NCI-H1436 treated with DMSO at 0.1 percent for 48 hours (cell line): ENCODE measurements at places on chromosomes 12 and 14.

DNA sequence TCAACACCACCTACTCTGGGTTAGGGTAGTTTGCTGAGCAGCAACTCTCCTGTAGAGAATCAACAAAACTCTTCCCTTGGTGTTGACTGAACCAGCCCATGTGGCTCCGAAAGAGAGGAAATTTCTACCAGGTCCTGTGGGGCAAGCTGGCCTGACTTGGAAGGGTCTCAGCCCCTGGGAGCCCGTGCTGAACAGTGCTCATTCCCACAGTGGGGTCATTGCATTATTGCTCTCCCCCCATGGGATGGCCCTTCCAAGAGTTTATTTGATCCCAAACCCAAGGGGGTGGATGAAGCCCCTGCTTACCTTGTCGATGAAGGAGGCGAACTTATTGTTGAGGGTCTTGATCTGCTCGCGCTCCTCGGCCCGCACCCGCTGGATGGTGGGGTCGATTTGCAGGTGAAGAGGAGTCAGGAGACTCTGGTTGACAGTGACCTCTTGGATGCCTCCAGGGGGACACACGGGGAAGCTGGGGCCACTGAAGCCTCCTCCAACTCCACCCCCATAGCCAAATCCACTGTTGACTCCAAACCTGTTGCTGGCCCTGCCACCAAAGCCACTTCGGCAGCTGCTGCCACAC, 580 bp downstream of the KRT75 start:
- no peak for DNase-seq

DNA sequence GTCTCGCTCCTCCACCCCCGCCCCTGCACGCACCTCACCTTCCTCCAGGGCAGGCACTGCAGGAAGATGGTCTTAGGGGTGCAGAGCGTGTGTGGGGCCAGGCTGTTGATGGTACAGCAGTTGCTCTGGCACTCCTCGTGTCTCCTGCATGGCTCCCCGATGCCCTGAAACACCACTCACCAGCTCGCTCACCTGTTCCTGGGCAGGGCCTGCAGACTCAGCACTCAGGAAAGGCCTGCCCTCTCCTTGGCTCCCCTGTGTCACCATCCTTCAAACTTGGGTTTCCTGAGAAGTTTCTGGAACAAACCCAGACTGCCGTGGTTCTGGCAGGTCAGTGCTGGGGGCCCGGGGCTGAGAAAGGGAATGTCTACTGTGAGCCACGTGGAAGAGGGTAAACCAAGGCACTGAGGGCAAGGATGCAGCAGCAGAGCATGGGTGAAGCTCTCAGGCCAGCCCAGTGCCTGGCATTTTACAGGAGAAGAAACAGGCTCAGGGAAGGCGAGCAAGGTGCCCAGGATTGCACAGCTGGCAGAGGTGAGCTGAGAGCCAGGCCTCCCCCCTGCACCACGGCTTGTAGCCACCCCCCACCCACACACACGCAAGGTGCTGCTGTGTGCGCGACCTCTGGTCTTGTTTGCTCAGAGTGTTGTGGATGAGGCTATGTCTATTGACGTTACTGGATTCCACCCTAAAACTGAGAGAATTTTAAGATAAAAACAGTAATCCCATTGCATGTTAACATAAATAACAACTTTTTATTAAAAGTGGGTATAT, 5.5 kb downstream of the LRCOL1 start:
- no peak for DNase-seq

- DNase-seq: no peak
Observed at GRCh38 chr14:88231603-88232002, 91.5 kb downstream of the KCNK10 start.

DNA sequence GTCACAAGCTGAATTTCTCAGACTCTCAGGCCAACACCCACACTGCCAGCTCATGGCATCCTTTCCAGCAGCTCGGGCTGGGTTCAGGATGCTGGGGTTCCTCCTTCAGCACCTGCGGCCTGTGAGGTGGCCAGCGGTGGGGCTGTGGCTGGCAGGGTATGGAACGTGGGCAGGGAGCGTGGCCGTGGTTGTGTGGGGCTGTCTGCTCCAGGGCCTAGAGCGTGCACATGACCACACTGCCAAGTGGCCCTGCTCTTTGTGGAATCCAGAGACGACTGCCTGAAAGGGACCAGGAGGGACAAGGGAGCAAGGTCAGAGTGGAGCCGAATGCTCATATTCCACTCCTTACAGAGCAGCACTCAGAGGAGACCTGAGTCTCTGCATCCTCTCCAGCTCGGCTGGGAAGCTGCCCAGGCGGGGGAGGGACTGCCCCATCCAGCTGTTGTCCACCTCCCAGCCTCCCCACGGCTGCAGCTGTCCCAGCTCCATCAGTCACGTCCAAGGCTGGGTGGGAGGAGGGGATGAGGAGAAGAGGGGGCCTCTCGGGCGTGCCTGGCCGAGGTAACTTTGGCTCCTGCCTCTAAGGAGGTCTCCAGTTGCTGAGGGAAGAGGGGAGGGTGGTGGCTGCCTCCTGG, 71.3 kb downstream of the TSPAN9 start:
- no peak for DNase-seq

DNA sequence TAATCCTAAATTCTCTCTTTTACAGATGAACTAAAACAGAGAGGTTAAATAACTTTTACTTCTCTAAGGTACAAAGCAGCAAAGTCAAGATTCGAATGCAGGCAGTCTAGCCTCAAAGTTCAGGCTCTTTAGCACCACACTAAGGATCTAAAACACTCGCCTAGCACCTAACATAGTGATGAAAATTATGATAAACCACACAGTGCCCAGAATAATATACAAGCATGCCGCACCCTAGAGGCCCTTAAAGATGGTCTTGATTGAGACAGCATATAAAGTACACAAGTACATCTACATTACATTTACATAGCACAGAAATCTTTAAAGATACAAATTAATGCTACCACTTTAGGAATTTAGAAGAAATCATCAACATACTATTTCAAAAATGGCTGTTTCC, 207.0 kb downstream of the MED13L start:
- no peak for DNase-seq

DNA sequence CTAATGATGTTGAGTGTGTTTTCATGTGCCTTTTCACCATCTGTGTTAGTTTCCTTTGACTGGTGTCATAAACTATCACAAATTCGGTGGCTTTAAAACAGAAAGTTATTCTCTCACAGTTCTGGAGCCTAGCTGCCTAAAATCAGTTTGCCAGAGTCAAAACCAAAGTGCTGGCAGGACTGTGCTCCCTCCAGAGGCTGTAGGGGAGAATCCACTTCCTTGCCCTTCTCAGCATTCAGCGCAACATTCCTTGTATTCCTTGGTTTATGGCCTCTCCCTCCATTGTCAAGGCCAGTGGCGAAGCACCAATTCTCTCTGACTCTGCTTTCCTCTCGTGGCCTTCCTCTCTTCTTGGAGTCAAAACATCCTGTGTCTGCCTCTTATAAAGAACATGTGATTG, 174.2 kb upstream of the PDE3A start:
- no peak for DNase-seq

GRCh38 chr12:64528616-64529015, 76.7 kb downstream of the TBK1 start:
- no peak for DNase-seq

DNA sequence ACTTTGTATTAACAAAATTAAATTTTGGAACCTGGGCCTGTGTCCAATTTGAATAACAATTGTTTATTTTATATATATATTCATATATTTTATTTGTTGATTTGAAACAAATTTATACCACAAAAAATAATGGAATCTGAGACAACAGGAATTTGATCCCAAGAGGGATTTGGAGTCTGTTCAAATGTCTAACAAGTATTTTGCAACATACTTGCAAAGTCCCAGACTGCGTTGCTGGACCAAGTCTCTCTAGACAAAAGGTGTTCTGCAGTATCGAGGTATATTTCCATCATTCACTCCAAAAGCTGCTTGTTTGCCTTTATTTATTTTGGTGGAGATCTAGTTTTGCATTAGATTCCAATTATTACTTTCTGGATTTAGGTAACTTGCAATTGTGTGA, 68.7 kb upstream of the PTPRR start:
- no peak for DNase-seq

- no peak for DNase-seq
Observed at GRCh38 chr12:58564721-58565120, 355.6 kb downstream of the LRIG3 start.

- DNase-seq: no peak
Observed at GRCh38 chr12:91663310-91663709, 480.7 kb upstream of the DCN start.

- no peak for DNase-seq
Observed at GRCh38 chr12:80582431-80582830, 125.0 kb upstream of the MYF6 start.

DNA sequence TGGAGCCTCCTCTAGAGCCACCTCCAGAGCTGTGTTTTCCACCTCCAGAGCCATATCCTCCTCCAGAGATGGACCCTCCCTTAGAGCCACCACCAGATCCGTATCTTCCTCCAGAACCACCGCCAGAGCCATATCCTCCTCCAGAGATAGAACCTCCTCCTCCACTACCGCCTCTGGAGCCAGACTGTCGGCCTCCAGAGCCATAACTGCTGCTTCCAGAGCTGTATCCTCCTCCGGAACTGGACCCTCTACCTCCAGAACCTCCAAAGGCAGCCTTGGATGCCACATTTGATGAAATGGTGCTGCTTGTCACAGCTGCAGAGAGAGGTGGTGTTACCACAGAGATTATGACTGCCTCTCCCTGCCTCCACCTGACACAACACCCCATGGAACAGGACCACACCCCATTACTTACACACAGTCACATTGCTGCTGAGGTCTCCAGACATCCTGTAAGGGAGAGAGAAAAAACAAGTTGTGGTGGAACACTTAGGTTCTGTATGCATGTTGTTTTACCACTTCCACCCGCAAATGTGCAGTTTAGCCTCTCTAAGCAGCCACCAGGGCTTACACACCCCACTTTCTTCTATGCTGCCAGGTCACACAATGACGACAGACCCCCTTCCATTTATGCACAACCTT, 6.8 kb downstream of the KRT2 start:
- DNase-seq: no peak

- no peak for DNase-seq
Observed at GRCh38 chr12:28413460-28414109, 223.3 kb downstream of the CCDC91 start.

DNA sequence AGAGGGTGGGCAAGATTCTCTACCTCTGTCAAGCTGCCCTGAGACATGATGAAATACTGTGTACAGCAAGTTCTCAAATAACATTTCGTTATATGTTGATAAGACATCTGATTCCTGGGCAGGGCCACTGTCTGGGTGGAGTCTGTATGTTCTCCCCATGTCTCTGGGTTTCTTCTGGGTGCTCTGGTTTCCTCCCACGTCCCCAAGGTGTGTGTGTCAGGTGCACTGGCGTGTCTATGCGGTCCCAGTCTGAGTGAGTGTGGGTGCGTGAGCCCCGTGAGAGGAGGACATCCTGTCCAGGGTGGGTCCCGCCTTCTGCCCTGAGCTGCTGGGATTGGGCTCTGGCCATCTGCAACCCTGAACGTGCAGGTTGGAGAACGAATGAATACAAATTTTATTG, 29.6 kb downstream of the KCTD10 start:
- no peak for DNase-seq

DNA sequence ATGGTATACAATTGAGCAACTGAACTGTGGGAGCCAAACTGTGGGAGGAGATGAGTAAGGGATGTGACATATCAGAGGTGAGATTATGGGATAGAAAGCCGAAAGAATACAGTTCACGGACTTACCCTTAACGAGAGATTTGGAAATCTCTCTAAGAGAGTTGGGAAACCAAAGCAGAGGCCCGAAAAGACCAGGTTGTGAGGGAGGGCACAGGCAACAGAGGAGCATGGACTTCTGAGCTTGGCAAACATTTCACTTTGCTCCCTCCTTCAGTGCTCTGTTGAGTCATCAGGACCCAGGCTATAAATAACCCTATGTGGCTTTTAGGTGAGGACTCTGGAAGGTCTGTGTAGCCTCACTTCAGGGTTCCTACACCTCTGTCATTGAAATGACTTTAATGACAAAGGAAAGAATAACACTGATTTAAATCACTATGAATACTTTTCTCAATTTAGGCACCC, 120.6 kb downstream of the TGFB3 start:
- no peak for DNase-seq

GRCh38 chr14:103594265-103594664, 31.5 kb downstream of the COA8 start:
- DNase-seq: no peak

DNA sequence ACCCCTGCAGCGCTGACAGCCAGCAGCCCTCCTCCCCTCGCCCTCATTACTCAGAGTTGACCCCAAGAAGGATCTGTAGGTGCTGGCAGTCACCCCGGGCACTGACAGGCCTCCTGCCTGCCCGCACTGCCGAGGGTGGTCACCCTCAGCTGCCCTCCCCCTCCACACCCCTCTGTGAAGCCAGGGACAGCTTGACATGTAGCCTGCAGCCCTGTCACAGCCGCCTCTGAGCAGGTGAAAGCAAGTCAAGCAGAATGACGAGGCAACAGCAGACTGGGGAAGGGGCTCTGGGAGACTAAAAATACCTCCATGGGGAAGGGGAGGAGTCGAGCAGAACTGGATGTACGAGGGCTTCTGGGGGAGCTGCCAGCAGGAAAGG, 178.1 kb downstream of the DPF3 start:
- DNase-seq: no peak
